ENCODE measurements at places on chromosomes 12 and 14.

GRCh38 chr12:50991291-50991690 is 34.9 kb downstream of the SLC11A2 start:
- no peak for DNase-seq

DNA sequence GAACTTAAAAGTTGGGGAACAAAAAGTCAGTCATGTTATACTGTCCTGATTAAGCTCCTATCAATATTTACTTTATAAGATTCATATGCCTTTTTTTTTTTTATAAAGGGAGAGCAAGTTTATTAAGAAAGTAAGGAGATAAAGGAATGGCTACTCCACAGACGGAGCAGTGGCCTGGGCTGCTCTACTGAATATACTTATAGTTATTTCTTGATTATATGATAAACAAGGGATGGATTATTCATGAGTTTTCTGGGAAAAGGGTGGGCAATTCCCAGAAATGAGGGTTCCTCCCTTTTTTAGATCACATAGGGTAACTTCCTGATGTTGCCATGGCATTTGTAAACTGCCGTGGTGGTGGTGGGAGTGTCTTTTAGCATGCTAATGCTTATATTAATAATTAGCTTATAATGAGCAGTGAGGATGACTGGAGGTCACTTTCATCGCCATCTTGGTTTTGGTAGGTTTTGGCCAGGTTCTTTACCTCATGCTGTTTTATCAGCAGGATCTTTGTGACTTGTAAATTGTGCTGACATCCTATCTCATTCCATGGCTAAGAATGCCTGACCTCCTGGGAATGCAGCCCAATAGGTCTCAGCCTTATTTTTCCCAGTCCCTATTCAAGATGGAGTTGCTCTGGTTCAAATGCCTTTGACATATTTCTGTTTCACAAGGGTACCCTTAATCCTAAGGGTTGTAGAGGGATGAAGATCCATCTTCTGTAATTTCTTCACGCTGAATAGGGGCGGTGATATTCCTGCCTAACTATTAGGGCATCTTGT is 73.9 kb downstream of the OTOGL start:
- no peak for DNase-seq

DNA sequence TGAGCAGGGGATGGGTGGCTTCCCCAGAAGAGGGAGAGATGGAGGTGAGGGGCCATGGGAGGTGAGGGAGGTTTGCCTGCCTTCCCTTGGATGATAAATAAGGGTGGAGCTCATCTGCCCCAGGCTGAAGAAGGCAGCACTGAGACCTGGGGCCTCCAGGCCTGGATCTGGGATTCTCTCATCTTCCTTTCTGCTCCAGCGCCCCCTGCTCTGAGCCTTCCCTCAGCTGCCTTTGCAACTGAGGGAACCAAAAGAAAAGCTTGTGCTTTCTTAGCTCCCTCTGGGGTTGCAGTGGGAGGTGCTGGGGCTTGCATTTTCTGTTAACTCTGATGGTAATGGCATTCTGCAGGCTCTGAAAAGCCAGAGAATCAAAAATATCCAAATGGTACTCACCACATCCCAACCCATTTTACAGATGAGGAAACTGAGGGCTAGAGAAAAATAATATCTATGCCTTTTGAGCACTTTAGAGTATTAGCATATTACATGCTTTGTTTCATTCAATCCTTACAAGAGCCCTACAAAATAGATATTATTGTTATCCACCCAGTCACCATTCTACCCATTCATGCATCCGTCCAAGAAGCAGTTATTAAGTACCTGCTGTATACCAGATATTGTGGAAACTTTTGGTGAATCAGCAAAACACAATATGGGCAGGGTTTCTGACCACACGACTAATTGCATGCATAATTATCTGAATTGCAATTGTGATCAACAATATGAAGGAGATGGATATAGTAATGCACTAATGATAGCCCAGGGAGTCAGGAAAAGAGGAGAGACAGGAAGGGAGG is 102.2 kb downstream of the WSCD2 start:
- DNase-seq = no peak

- no peak for DNase-seq
Observed at GRCh38 chr12:58880639-58881038, 39.7 kb downstream of the LRIG3 start.

DNA sequence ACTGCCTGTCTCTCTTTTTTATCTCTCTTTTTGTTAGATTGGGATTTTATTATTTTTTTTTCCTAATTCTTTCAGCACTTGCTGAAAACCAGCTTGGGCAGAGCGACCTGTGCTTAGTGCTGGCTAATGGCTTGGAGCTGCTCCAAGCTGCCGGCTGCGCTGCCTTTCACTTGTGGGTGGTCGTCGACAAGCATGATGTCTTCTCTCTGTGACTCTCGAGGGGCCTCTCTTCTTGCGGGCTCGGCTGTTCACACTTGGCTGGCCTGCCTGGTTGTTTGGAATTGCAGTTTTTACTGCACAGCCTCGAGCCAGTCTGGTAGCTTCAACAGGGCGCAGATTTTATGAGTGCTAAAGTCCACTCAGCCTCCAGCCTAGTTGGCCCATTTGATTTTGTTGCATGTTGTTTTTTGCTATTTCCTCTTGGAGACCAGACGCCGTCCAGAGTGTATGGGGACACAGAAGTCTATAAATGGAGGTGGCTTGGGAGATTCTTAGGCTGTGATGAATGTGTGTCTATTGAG is 18.6 kb downstream of the TPCN1 start:
- DNase-seq = peak; percentile 25

DNA sequence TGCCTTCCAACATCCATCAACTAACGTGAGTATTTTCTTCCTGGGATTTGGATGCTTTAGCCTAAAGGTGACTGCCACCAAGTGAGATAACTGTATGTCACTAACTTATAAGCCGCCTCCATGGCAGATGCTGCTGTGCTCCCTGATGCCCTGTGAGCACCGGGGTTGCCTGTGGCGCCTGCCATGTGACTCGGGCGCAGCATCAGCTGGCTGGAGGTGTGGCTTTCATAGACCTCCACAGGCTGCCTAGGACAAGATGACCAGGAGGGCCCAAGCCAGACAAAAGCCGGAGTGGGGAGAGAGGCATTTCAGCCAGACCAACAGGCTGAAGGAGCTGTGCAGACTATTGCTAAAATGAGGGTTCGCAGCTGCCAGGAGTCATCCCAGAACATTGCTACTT is 55.7 kb downstream of the ANAPC7 start:
- no peak for DNase-seq

GRCh38 chr14:102182936-102183619 is 43.4 kb downstream of the WDR20 start:
- DNase-seq = no peak

DNA sequence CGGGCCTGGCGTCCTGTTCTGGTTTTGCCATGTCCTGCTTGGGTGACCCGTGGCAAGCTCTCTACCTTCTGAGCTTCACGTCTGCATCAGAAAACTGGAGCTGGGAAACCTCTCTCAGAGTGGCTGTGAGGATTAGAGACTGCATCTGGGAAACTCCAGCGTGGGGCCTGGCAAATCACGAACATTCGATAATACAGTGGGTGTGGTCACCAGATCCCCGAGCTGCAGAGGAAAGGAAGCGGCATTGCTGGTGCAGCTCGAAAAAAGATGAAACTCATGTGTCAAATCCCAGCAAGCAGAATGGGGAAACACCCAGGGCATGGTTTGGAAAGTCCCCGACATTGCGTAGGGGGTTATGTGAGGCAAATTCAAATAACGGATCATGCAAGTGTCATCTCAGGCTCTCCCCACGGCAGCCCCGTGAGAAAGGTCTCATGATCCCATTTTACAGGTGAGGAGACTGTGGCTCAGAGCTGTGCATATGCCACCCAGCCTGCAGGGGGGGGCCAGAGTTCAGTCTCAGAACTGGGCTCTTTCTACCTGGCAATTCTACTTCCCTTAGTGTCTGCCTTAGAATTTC is 98.1 kb upstream of the VRK1 start:
- DNase-seq = no peak

DNA sequence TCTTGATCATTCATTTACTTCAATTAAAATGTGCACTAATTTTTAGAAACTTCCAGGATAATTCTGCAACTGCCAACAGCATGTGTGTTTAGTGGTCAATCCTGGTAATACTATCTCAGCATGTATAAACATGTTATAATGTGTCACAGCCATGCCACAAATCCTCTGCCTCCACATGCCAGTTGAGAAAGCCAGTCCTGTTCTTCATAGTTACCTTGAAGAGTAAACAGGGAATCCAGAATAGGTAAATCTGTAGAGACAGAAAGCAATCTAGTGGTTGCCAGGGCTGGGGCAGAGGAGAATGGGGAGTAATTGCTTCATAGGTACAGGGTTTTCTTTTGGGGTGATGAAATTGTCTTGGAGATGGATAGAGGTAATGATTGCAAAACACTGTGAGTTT is 85.9 kb downstream of the ARMH4 start:
- DNase-seq = no peak
